ENCODE measurements at places on chromosomes 4 and X.

GRCh38 chr4:73709451-73710033, 30.8 kb upstream of the CXCL8 start:
- no peak for DNase-seq

DNA sequence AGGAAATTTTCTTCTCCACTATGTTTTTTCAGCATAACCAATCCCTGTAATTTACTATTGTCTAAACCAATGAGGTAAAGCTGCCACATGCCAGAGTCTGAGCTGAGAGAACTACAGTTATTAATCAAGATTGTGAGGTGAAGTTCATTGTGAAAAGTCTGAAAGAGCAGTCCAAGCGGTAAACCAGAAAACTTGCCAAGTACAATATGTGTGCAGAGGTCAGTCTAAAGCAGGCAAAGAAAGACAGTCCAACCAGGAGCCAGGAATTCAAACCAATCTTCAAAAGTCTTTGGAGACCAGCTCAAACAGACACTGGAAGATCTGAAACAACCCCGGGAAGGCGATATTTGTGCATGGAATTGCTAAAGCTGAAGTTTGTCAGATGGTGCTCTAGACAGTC, 229.1 kb upstream of the POU3F4 start:
- DNase-seq, result no peak

DNA sequence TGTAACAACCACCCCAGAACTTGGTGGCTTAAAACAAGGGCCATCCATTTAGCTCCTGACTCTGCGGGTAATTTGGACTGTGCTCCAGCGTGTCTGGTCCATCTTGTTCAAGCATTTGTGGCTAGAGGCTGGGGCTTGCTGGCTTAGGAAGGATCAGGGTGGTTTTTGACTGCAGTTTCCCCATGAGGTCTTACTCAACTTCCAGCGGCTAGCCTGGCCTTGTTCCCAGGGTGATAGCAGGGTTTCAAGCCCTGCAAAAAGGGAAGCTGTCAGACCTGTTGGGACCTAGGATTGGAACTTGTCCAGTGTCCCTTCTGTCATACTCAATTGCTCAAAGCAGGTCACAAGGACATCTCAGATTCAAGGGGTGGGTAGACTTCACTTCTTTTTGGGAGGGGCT, 205.9 kb downstream of the STIM2 start:
- DNase-seq, result no peak

GRCh38 chrX:71577682-71578081, 555 bp upstream of the GCNA start:
- DNase-seq, result no peak

DNA sequence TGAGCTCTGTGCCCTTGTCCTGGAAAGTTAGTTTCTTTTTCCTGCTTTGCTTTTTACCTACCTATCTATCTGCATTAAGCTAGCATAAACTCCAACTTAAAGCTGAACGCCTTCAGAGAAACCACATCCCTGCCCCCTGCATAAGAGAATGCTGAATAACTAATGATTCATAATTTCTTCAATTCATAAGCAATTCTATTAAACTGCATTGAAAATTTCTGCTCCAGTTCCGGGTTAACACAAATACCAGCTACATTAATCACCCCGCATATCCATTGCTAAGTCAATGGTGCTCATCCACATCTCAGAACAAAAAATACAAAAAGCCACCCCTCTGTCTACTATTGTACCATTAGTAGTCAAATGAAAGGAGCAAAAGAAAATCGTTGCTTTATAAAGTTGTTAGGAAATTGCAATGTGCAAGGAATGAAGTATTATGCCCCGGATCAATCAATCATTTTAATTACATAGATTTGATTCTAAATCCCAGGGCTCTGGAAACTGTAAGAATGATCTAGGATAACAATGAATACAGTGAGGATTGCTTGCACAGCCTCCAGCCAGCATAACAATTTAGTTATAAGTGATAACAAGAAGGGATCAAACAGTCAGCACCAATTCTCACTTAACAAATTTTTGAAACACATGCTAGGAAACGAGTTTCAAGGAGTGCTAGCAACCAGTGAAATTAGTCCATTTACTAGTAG, 106.8 kb downstream of the ELOVL6 start:
- DNase-seq, result no peak

GRCh38 chr4:111404673-111405072, 740.6 kb upstream of the FAM241A start:
- no peak for DNase-seq

- DNase-seq, result no peak
Measured at GRCh38 chr4:130576218-130576617, 1480.3 kb downstream of the C4orf33 start.

- DNase-seq, result no peak
Measured at GRCh38 chrX:150903110-150903508, 4.6 kb upstream of the CD99L2 start.

DNA sequence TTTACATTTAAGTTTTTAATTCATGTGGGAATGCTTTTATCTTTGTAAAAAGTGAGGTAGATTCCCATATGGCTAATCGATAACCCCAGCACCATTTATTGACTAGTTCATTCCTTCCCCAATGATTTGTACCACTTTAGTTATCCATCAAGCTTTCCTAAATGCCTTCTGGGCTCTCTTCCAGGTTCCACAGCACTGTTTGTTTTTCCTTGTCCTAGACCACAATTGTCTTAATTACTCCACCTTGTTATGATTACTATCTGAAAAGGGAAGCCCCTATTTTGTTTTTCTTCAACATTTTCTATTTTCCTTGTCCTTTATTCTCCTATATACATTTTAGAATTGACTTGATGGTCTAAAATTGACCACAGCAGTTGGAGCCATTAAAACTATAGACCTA, 48.5 kb upstream of the GPRIN3 start:
- DNase-seq, result no peak

- no peak for DNase-seq
Measured at GRCh38 chr4:85964298-85964697, 395.6 kb downstream of the MAPK10 start.

DNA sequence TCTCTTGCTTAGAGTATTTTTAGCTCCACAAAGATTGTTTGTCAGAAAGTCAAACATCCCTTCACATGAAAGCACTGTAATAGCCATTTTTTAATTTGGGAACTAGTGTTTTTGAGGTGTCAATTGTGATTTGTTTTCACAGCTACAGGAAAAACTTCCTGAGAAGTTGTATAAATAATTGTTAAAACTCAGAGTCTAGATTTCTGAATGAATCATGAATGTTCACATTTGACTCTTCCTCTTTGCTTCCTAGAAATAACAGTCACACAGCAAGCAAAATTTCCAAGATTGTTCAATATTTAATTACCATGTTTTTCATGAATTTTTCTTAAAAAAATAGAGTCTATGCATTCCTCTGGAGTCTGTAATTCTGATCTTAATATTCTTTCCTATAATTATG, 156.9 kb upstream of the SLC7A11 start:
- no peak for DNase-seq

GRCh38 chrX:107480272-107480671, 30.8 kb downstream of the FRMPD3 start:
- DNase-seq, result no peak

Measured in stimulated activated naive B cell treated with anti-CD40 and anti-IgM and Interleukin-4, amounts not matched to agents 10 μg/mL and 1 μg/mL and 100 μg/mL, for 72 hours (primary cell).